Stimulated activated CD4-positive, alpha-beta T cell treated with anti-CD3 and anti-CD28 coated beads, Interleukin-1b, Interleukin-23, amount 100 ng/mL, for 1 hour (primary cell): ENCODE measurements at places on chromosomes 5 and 9.

GRCh38 chr9:35104586-35104985 is 1.7 kb upstream of the STOML2 start:
- no peak for DNase-seq

- DNase-seq: no peak
Measured at GRCh38 chr5:27450607-27451006, 412.2 kb upstream of the CDH9 start.

DNA sequence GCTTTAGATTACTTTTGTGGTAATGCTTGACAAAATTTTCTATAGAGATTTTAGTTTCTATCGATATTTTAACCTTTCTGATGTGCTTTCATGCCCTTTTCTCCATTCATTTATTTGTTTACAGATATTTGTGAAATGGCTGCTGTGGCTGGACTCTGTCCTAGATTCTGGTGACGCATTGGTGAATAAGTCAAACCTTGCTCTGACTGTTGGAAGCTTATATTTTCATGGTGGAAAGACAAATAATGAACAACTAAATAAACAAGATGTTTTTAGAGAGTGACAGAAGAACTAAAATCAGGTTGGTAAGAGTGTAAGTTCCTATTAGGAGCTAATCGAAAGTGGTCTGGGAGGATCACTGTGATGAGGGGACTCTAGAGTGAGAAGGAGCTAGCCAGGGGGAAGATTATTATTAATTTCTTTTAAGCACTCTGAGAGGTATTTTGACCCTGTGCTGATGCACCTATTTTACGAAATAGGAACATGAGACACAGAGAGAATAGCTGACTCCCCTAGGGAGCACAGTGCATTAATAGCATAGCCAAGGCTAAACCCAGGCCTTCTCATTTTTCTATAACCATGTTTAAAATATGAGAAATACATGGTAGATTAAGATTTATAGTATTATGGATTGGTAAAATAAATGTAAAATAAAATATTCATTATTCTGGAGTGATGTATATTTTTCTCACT is 411.9 kb upstream of the ARRDC3 start:
- DNase-seq: no peak

- DNase-seq: no peak
Measured at GRCh38 chr5:19782566-19782965, 205.4 kb downstream of the CDH18 start.

DNA sequence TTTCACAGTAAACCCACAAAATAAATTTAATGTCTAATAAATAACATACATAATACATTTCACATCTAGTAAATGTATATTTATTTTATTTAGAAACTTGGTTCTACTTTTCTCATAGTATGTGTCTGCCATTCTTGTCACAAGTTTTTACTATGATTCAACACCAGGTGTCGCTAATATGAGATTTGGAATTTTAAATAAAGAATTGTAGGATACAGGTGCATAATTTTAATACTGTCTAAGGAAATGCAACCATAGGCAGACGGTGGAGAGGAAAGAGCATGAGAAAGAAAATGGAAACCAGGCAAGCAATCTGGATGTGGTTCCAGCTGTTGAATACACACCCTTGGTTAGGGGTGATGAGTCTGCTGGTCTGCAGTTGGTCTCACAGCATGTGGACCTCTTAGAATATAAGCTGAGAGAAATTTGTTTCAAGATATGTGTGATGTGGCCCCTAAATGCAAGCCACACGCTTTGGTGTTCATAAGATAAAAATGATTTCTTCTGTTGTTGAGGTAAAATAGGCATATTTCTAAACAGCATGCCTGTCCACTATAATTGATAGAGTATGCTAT is 114.7 kb upstream of the TXNDC8 start:
- no peak for DNase-seq

GRCh38 chr9:89052470-89053097 is 61.3 kb downstream of the S1PR3 start:
- DNase-seq: no peak

- DNase-seq: no peak
Measured at GRCh38 chr9:108153416-108153815, 663.8 kb upstream of the KLF4 start.

GRCh38 chr9:19918630-19919029 is 129.8 kb upstream of the SLC24A2 start:
- DNase-seq: no peak

- DNase-seq: no peak
Measured at GRCh38 chr9:76545191-76545590, 86.2 kb downstream of the GCNT1 start.

GRCh38 chr5:96023518-96023917 is 61.9 kb upstream of the ELL2 start:
- no peak for DNase-seq

DNA sequence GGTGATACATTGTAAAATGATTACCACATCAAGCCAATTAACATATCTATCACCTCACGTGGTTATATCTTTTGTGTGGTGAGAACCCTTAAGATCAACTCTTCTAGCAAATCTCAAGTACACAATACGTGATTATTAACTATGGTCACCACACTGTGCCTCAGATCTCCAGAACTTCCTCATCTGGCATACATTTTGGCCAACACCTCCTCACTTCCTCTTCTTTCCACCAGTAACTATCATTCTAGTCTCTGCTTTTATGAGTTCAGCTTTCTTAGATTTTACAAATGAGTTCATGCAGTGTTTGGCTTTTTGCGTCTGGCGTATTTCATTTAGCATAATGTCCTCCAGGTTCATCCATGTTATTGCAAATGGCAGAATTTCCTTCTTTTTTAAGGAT is 35.8 kb downstream of the PRKACG start:
- DNase-seq: no peak

- no peak for DNase-seq
Measured at GRCh38 chr5:179375831-179376365, 30.6 kb upstream of the ADAMTS2 start.

GRCh38 chr5:178116143-178116885 is 3.0 kb downstream of the N4BP3 start:
- DNase-seq: peak; percentile 23

- DNase-seq: no peak
Measured at GRCh38 chr9:28456861-28457260, 883.6 kb upstream of the C9orf72 start.

DNA sequence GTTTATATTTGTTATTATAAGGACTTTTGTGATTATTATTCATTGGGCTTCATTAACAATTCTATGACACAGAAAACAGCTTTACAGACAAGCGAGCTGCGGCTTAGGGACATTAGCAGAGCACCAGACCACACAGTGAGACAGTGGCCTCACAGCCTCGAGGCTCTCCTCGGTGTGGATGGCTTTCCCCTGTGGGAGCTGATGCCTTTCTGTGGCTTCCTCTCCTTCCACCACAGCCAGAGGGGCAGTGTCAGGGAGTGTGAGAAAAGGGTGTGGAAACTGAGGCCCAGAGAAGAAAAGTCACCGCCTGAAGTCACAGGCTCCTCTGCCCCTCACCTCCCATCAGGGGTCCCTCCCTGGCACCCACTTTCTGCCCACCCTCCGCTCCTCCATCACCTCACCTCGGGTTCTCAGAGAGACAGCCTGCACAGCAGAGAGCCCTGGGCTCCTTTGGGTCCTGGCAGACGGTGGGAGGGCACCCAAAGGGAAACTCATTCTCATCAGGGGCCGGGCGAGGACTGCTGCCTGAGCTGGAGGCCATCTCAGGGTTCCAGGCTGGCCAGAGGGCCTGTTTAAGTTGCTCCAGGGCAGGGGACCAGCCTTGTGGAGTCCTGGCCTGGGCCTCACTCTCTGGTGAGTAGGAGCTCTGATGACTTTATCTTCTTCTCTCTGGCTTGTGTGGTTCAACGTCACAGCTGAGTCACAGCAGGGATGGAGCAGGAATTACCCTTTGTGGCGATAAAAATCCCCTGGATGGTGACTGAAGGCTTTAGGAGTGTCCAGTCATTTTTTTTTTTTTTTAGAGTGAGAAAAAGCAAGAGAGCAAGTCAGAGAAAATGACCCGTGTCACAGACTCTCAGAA is 830 bp downstream of the TRAF1 start:
- peak; percentile 66 for DNase-seq

DNA sequence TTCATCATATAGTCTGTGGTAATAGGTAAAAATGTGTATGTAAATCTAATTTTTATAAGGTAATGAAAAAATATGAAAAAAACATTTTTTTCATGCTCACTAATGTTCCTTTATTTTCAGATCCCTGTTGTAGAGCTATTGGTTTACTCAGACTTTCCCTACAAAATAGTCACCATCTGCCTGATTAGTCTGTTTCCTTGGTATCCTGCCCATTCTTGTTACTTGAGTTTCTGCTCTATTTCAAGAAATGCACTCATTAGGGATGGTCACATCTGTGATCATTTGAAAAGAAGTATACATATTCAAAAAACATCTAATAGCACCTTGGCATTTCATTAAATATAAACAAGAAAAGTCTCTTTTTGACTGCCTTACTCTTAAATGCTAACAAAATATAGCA is 21.6 kb upstream of the RASA1 start:
- no peak for DNase-seq

GRCh38 chr5:133121611-133122150 is 69.9 kb downstream of the HSPA4 start:
- DNase-seq: no peak

- no peak for DNase-seq
Measured at GRCh38 chr5:177421062-177421798, 5.2 kb upstream of the GRK6 start.

- no peak for DNase-seq
Measured at GRCh38 chr9:121499427-121500164, at the start of gene GGTA1. TSS of gene GGTA1 (minus strand) at chr9:121499844. CDS start at chr9:121467922, 31,922 bp downstream.

DNA sequence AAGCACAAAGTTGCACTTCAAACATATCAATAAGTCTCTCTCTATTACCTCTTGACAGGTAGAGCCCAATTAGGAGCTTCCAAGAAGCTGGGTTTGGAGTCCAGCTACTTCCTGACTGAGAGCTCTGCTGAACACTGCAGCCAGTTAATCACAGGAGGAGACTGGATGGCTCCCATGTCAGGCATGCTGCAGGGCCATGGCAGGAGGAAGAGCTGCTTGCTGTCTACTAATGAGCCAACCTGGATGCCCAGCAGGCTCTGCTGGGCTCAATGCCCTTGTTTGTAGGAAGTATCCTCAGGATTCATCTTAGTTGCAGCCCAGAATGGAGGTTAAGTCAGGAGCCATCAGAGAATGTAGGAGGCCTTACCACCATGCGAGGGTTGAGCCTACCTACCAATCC is 91.9 kb downstream of the TMEM215 start:
- no peak for DNase-seq
